ENCODE measurements at places on chromosomes 2 and 18.

DNA sequence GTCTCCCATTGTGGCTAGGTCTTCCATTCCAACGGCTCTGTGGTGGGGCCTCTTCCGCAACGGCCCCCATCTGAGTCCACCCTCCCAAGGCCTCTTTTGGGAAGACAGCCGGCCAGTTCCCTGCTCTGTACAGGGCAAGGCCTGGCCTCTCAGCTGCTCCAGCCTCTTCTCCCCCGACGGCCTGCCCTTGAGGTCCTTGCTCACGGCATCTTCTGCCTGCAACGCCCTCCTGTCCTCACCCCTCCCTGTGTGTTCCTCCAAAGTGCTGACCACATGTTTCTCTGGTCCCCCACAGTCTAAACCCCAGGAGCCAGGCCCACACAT lies 16.0 kb downstream of the HS6ST1 start:
- no peak for DNase-seq

DNA sequence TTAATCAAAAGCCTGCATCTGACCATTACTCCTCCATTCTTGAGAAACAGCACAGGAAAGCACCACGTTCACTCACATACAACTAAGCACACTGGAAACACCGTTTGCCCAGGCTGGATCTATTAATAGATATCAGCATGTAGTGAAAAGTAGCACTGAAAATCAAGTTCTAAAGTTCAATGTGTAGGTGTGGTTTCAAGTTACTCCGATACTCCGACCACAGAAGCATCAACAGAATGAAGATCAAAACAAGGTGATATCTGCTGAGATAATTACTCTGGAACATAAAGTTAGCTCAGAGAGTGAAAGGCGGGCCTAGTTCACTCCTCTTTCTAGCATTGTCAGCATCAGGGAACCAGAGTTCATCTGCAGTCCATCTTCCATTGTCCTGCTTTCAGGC lies 1367.4 kb upstream of the ACVR2A start:
- no peak for DNase-seq

DNA sequence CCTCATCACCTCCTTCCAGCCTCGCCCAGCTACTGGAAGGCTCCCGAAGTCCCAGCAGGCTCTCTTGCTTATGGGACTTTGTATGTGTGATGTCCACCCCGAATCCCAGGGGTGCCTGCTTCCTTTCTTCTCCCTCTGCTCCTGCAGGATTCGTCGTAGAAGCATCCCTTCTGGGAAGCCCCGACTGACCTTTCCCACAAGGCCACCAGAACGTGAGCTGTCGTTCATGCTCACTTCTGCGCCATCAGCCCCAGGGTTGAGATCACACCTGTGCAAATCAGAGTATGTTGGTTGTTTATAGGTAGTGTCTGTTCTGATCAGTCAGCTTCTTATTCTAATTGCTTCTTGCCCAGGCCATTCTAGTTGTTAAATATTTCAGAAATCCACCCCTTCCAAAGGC lies 101.8 kb downstream of the HS1BP3 start:
- no peak for DNase-seq

- no peak for DNase-seq
Observed at GRCh38 chr2:120877409-120877808, 141.7 kb downstream of the GLI2 start.

GRCh38 chr18:36274083-36274715 lies 23.3 kb upstream of the FHOD3 start:
- DNase-seq = no peak

- DNase-seq = no peak
Observed at GRCh38 chr2:49162151-49162550, 7.8 kb upstream of the FSHR start.

- DNase-seq = no peak
Observed at GRCh38 chr2:77666251-77666980, 144.2 kb upstream of the LRRTM4 start.

DNA sequence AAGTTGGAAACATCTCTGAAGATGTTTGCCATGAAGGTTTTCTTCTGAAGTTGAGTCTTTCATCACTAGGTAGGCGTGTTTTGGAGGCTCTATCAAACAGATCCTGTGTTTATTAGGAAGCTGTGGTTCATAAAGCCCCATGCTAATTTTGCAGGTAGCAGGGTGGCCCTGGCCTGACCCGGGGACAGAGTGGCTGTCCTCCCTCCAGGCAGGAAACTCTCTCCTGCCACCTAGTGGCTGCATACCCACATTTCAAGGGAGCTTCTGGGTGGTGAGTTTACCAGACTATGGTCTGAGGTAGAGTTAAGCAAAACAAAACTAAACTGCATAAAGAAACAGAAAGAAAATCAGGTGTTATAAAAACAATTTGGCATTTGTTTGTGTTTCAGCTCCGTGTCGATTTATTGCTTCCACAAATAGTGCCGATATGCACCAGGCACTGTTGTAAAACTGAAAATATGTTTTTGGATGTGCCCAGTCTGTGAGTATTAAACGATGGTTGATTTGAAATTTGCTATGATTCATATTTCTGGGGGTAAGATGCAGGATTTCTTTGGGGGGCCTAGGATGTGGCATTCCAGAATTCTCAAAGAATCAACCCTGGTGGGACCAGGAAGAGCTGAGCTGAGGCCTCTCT lies 26.0 kb upstream of the IL37 start:
- DNase-seq = peak; percentile 66

- no peak for DNase-seq
Observed at GRCh38 chr2:210493528-210493927, 17.0 kb upstream of the LANCL1 start.

GRCh38 chr2:24491542-24492420 lies 727 bp downstream of the NCOA1 start:
- DNase-seq = no peak

DNA sequence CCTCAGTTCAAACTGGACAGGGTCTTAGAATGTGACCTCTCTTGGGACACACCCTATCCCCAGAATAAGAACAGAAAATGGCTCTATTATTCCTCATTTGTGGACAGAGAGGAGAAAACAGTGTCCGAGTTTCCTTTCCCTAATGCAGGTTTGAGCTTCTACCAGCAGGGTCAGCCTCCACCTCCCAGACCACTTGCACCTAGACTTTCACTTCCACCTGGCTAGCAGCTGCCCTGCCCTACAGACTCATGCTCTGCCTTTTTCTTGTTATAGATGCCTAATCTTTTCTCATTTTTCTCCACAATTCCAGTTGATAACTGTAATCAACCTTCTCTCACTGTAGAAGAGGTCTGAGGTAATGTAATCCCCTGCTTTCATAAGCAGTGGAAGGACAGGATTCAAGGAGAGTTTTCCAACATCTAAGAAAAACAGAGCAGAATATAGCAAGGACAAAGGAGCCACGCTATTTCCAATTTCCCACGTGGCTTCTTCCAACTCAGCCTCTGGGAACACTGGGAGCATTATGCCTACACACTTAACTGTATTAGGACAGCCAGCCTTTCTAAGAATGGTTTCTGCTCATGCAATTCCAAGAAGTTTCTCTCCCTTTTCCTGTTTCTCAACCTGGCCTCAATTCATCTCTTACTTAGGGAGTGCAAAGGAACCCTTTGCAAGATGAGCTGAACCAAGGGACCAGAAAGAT lies 239.8 kb downstream of the BCL11A start:
- DNase-seq = no peak

DNA sequence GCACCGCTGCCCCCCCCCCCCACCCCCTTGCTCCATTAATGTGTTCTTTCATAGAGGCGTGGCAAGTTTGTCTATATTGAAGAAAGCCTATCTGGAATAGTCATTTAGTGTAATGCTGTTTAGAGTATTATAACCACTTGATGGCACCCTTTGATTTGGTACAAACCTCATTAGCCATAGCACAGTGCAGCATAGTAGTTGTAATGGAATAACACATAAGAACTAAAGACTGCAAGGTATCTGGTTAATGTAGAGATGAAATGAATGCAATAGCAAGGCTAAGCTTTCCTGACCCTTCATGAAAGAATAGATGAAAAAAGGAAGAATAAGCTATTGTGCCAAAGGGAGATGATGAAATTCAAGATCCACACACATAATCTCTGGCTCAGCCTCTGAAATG lies 81.9 kb downstream of the EHBP1 start:
- DNase-seq = peak; percentile 44

- DNase-seq = peak; percentile 80
Observed at GRCh38 chr2:71923887-71924533, 223.7 kb downstream of the CYP26B1 start.

GRCh38 chr18:48842259-48843061 lies 108.3 kb downstream of the SMAD7 start:
- no peak for DNase-seq

GRCh38 chr2:180115269-180115668 lies 108.2 kb upstream of the CWC22 start:
- DNase-seq = no peak

- peak; percentile 49 for DNase-seq
Observed at GRCh38 chr2:30147196-30147714, 448 bp downstream of the YPEL5 start.

GRCh38 chr2:229563388-229563787 lies 151.0 kb downstream of the DNER start:
- DNase-seq = no peak

- DNase-seq = peak; percentile 63
Observed at GRCh38 chr2:234044157-234044556, 6.3 kb upstream of the SPP2 start.

DNA sequence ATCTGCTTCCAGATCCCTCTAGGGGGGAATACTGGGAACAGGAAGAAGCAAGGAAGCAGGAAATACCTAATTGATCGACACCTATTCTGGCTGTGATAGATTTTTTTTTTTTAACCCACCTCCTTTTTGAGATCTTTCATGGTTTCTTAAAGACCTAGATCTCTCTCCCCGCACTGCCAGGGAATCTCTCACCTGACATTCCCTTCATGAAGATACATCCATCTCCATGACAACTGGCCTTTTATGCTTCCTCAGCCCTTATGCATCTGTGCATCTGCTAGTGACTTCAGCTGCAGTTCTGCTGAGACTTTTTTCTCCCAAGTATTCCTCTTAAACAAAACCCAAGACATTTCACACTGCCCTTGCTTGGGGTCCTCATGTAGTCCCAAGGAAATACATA lies 21.1 kb upstream of the CPO start:
- no peak for DNase-seq

GRCh38 chr2:200443376-200443775 lies 66.5 kb downstream of the KCTD18 start:
- DNase-seq = no peak

GRCh38 chr2:217816396-217816869 lies 186.4 kb downstream of the TNS1 start:
- no peak for DNase-seq

DNA sequence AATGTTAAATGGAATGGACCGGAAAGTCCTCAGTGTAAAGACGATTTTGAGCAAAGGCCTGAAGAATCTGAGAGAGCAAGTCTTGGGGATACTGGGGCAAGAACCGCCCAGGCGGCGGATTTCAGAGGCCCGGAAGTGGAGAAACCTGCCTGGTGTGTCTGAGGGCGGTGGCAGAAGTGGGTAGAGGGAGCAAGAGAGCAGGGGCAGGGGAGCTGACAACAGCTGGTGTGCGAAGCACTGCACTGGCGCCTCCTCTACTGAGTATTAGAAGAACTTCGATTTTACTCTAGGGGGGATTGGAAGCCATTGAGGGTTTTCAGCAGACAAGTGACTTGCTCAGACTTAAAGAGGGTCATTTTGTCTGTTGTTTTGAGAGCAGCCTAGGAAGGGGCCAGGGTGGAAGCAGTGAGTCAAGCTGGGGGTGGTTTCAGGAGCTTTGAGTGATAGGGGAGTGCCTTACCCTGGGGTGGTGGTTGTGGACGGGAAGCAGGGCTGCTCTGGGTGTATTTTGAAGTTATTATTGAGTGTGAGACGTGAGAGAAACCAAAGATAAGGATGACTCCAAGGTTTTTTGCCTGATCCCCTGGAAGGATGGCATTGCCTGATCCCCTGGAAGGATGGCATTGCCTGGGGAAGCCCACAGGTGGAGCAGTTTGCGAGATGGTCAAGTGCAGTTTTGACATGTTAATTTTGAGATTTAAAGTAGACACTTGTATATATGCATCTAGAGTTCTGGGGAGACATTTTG lies 52.5 kb downstream of the ZNF236 start:
- peak; percentile 18 for DNase-seq

DNA sequence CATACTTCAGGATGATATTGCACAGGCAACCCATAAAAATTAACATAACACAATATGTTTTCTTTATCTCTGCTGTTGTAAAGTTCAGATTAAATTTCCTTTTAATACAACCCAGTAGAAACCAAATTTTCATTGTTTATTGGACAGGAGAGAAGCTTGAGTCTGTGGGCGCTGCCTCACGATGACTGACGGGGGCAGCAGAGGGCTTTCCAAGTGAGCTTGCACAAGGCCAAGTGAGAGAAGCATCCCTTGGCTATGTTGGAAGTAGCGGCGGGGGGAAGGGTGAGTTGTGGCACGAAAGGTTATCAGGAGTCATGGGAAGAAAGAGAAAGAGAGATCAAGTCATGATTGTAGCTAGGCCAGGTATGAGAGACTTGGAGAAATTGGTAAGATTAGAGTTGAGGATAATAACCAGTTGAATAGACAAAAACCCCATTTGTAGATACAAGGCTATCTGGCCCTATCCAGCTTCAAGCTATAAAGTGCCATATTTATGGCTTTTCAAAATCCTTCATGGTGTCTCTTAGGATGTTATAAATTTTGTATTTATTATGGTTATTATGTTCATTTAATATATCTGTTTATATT lies 413.7 kb upstream of the FAM98A start:
- DNase-seq = peak; percentile 75

GRCh38 chr2:9722451-9722850 lies 91.7 kb upstream of the YWHAQ start:
- DNase-seq = no peak

GRCh38 chr18:697800-698199 lies 14.6 kb downstream of the ENOSF1 start:
- no peak for DNase-seq

- peak; percentile 55 for DNase-seq
Observed at GRCh38 chr18:54958704-54959625, at the start of gene CCDC68. CCDC68 (minus strand) TSS chr18:54959461; CDS start chr18:54942791, 16,670 bp downstream.

DNA sequence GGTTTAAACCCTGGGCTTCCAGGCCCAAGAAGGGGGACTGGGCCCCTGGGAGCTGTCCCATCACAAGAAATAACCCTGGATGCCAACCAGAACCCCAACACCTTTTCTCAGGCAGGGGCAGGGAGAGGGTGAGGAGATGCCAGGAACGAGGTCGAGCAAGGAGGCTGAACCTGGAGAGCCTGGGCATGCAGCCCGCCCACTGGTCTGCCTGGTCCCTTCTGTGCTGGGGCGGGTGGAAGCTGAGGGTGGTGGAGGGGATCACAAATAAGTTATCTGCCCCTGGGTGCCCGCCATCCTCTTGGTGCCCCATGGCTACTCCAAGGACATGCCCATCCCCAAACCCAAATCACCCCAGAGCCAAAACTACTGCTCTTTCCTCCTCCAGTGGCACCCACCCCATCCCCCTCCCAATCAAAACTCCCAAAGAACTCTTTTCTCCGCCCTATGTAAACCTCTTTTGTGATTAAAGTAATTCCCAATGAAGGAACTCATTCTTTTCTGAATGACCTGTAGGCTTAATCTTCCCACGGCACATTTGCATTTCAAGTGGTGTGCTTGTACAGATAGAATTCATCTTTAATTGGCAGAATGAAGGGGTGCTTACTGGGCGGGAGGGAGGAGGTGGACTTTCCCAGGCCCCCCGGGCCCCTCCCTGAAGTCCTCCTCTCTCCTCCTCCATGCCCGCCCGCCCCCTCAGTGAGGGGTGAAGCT lies 47.9 kb downstream of the EFR3B start:
- no peak for DNase-seq

- no peak for DNase-seq
Observed at GRCh38 chr2:149080971-149081370, 42.5 kb downstream of the LYPD6B start.

GRCh38 chr18:6629635-6630140 lies 99.8 kb upstream of the ARHGAP28 start:
- DNase-seq = peak; percentile 22
